ENCODE measurements at places on chromosomes 3 and 15. TPM values are rescaled to one million over a fixed set of nuclear protein-coding genes. Genes with fewer than 3 reads are reported as not detected.

The PIK3R4 gene
- 33.9 TPM for total RNA-seq

The SCN5A gene
- 39.0 TPM for total RNA-seq

The GATA2 gene
- 0.90 TPM for total RNA-seq

The CD200 gene
- not detected for total RNA-seq

The LMAN1L gene
- total RNA-seq = 0.06 TPM

The BRK1 gene
- 113 TPM for total RNA-seq

The GOLGA8N gene
- 2.8 TPM for total RNA-seq

The CHRM5 gene
- total RNA-seq = 0.06 TPM

The PLA2G4D gene
- not detected for total RNA-seq

The PATL2 gene
- total RNA-seq = 0.57 TPM

The FAM43A gene
- total RNA-seq = 1.8 TPM

The MAGI1 gene
- 5.5 TPM for total RNA-seq

The UCN2 gene
- 1.8 TPM for total RNA-seq

DNA sequence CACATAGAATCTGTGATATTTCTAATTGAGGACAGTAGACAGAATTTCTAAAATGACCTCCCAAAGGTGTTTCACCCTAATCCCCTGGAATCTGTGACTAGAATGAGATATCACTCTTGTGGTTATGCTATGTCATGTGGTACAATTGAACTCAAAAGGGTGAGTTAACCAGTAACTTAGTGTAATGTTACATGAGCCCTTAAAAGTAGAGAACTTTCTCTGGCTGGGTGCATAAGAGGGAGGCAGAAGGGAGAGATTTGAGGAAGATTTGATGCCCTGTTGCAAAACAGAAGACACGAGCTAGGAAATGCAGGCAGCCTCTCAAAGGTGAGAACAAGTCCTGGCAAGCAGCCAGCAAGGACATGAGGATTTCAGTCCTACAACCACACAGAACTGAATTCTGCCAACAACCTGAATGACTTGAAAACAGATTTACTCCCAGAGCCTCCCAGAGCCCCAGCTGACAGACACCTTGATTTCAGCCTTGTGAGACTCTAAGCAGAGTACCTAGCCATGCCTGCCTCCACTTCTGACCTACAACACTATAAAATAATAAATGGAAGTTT is 160.3 kb downstream of the MTHFS start:
- DNase-seq = no peak

GRCh38 chr3:45526441-45526840 is 68.1 kb upstream of the LIMD1 start:
- no peak for DNase-seq

- peak; percentile 46 for DNase-seq
These were observed 5.6 kb upstream of the SRPRB start for GRCh38 chr3:133799794-133800585.

DNA sequence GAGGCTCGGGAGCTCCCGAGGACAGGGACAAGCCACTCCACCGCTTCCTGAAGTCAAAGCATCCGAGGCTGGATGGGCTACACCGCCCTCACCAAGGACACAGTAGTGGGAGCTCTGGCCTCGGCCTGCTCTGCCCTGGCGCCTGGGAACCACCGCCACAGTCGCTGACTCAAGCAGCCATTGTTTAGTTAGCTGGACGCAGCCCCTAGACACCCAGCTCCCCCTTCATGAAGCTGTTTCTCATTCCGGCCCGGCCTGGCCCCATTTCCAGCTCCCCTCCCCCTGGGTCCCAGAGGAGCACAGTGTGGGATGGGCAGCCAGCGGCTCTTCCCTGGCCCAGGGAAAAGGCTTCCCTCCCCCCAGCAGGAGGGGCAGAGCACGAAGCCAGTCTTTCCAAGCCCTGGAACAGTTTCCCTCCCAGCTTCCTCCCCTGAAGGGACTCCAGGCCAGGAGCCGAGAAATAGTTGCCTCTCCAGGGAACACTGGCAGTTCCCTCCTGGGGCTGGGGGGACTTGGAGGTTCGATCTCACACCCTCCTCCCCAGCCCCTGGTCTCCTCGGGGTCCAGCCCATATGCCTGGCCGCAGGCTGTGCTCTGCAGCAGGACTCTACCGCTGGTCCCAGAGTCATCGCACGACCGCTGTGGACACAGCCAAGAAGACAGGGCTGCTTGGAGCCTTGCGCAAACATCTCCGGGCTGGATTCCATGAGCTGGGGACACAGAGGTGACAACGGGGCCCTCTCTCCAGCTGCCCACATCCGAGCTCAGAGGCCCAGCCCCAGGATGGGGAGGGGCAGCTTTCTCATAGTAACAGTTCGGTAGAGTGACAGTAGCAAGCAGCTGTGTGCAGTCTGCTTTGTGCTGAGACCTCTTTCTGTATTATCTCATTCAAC is 10.0 kb downstream of the PLXND1 start:
- peak; percentile 91 for DNase-seq

GRCh38 chr3:43231276-43232000 is 54.9 kb upstream of the SNRK start:
- DNase-seq = peak; percentile 31

DNA sequence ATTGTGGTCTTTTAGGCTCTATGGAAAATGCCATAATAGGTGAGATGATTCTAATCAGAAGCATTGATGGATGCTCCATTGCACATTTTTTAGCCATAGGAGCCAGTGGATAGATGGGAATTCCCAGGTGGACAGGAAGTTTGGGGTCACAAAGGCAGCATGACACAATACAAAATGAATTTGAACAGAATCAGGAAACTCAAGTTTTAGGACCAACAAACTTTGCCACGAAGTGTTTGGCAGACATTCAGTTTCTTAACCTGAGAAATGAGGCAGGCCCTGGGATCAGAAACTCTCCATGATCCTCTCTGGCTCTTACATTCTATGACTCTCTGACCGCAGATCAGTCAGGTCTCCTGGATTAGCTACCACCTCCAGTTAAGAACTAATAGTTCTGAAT is 275.4 kb downstream of the TIGIT start:
- peak; percentile 31 for DNase-seq

DNA sequence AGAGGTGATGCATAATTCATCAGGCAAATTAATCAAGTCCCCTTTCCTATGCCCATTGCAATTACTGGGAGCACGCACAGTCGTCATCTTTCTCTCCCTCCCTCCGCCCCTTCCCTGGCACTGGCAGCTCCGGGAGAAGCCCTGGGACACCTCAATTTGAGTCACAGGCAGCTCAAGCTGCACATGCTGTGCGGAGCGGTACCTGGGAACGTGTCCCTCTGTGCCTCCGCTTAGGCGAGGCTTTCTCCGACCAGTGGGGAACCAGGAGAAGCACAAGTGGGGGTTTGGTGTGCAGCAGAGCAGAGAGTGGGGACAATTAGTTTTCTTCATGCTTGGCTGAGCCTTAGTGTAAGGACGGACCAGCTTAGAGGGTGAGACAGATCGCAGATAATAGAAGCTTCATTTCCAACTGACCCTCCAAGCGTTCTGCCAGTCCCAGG is 88.3 kb downstream of the SOX14 start:
- no peak for DNase-seq

DNA sequence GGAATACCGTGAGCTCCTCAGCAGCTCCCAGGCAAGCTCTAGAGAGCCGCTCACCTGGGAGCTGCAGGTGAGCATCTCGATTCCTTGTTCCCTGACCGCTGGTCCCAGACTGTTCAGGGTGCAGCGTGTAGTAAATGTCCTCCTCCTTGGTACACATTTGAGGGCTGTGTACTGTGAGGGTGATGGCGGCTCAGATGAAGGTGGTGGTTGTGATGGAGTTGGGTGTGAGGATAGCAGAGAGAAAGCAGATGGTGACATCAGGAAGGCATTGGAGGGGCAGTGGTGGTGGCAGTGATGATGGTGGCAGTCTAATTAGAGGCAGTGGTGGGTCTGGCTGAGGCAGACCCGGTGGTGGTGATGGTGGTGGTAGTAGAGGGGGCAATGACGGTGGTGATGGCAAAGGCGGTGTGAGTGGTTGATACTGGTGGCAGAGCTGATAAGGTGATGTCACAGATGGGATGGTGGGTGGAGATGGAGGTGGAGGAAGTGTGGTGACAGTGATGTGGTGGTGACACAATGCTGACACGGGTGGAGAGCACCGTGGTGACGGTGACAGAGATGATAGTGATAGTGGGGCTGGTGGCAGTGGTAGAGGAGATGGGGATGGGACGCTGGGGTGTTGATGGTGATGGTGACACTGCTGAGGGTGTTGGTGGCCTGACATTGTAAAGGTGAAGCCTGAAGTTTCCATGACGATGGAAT is at the start of gene DNAJB8:
DNAJB8 (minus strand) TSS at position 51 of the 702 bp plus-strand sequence. CDS start 3,645 bp downstream, outside the sequence.
- DNase-seq = no peak

GRCh38 chr15:70556779-70557178 is 206.6 kb downstream of the UACA start:
- DNase-seq = no peak

DNA sequence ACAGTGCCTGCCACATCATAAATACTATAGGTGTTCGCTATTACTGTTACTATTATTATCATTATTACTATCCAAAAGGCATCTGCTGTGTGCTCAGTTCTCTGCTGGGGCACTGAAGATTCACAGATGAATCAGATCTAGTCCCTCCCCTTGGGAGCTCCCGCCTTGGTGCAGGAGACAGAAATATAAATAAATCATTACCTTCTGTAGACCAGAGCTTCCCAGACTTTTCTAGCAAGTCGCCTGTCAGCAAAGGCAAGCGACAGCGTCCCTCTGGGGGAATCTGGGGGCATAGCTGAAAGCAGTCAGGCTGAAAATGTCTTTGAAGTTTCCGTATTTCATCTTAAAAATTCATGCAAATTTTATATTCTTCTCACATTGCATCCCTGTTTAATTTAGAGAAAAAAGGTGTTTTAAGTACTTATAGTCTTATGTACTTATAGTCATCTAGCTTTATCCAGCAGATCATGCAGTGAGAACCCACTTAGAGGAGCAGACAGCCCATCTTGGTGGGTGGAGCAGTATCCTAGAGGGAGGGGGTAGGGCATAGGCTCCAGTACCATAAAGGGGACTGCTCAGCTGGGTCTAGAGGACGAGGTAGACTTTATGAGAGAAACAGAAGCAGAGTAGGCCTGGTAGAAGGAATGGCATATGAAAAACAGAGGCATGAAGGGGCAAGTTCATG is 10.4 kb upstream of the BRPF1 start:
- no peak for DNase-seq

DNA sequence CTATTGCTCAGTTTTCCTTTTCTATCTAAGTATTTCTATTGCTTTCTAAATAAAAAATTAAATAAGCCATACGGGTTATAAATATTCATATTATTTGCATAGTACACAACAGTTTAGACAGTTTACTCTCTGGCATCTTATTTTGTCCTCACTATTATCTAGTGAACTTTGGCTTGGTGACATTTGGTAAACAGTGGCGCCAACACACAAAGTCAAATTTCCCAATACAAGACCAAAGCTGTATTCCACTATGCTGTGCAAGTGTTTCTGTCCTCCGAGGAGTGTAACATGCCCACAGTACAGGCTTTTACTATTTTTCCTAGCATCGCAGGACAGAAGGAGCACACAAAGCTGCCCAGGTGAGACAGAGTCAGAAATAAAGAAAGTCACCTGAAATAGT is 61.7 kb upstream of the TP63 start:
- DNase-seq = no peak

- DNase-seq = no peak
These were observed 245.5 kb upstream of the MANF start for GRCh38 chr3:51139616-51140015.

- DNase-seq = no peak
These were observed 127.7 kb upstream of the IQSEC1 start for GRCh38 chr3:13200946-13201345.

- DNase-seq = no peak
These were observed 170.4 kb downstream of the ZMAT3 start for GRCh38 chr3:178901204-178901603.

DNA sequence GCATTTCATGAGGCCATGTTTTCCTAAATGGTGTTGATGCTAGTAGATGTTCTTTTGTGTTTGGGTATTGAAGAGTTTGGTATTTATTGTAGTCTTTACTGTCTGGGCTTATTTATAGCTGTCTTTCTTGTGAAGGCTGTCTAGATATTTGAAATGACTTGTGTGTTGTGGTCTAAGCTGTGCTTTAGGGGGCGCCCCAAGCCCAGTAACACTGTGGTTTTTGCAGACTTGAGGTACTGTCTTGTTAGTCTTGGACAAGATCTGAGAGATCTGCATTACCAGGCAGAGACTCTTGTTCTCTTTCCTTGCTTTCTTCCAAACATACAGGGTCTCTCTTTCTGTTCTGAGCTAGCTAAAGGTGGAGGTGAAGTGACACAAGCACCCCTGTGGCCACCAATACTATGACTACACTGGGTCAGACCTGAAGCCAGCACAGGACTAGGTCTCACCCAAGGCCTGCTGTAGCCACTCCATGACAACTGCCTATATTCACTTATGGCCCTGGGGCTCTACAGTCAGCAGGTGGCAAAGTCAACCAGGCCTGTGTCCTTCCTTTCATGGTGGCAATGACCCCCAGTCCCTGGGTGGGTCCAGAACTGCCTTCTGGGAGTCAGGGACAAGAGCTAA is 152.1 kb upstream of the TBC1D5 start:
- DNase-seq = peak; percentile 38

DNA sequence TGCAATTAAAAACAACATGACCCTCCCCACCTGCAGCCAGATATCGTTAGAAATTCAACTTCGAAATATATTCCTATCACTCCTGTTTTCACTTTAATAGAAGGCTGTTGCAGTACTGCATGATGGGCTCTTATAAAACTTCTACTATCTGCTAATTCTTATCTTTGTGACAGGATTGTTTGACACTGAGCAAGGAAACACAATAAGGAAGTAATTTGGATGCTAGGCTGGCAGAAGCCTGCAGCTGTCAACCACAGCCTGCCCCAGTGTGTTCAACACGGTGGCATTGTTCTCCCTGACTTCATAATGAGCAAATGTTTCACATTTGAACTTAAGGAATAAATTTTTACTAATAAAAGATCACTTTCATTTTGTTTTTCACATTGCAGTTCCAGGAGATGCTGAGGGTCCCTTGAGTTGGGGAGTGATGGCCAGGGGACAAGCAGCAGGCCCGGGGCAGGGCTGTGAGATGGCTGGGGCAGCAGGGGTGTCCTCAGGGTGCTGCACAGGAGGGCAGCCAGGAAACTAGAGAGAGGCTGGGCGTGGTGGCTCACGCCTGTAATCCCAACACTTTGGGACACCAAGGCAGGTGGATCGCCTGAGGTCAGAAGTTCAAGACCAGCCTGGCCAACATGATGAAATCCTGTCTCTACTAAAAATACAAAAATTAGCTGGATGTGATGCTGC is 64.8 kb upstream of the SEC61A1 start:
- DNase-seq = no peak

DNA sequence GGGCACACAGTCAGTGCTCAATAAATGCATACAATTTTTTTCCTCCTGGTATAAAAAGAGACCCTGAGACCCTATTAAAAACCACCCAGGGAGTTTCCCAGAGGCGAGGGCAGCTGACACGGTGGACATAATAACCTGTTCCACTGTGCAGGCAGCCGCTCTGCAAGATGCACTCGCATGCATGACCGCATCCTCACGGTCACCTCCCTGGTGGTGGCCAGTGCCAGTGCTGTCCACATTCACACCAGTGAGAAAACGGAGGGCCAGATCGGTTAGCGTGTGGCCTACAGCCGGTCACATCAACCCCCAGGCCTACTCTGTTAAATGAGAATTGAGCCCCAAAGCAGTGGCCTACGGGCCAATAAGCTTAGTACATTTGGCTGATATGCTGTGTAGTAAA is 24.8 kb downstream of the SH3BP5 start:
- no peak for DNase-seq

GRCh38 chr3:29338377-29338776 is 57.5 kb downstream of the RBMS3 start:
- DNase-seq = no peak

GRCh38 chr3:110793611-110794010 is 278.0 kb upstream of the NECTIN3 start:
- DNase-seq = no peak

Measured in LHCN-M2 (cell line).